ENCODE measurements at places on chromosomes 6 and 20.
A peak's percentile ranks its signal among the peaks of the same experiment; 100 is the strongest.

DNA sequence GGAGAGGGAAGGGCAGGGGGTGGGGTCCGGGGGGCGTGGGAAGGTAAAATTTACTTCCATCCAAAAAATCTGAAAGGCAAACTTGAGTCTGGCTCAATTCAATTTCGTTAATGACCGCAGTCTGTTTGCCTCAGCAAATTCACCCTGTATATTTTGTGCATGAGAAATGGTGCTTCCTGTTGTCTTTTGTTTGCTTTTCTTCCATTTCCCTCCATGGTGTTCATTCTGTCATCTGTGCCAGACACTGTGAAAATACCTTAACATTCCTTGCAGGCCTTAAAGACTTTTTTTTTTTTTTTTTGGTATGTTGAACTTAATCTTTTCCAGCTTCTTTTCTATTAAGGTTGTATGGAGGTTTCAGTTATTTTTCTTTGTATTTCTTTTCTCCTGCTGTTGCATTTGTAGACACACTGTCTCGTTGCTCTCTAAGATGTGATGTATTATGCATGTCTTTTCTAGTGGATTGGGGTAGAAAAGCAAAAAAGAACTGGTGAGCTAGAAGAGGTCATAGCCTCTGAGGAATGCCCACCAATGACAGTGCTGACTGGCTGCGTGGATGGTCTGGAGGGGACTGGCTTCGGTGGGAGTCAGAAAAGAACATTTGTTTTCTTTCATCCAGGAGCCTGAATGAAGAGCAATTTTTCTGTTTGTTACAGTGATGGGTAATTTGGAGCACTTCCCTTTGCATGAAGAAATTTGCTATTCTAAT is 585.0 kb upstream of the MAP3K7 start:
- no peak for DNase-seq

- DNase-seq, result no peak
These were observed 155.4 kb downstream of the RFPL4B start for GRCh38 chr6:112502351-112503090.

DNA sequence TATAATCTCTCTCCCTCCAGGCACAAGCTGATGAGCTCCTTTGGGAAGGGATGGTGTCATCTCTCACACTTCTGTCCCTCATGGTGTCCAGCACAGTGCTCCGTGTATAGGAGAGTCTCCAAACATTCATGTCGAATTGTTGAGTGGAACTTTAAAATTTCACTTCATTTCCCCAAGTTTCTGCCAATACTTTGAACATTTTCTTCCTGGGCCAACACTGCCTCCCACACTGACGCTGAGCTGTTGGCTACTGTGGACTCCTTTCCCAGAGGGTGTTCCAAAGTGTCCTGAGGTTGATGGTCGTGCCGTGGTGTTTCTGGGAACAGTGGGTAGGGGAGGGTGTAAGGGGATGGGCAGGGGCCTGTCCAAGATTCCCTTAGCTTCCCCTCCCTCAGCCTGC is 122.7 kb downstream of the TIAM2 start:
- DNase-seq, result no peak

- DNase-seq, result no peak
These were observed 300.7 kb downstream of the TENT5A start for GRCh38 chr6:81451787-81452186.

DNA sequence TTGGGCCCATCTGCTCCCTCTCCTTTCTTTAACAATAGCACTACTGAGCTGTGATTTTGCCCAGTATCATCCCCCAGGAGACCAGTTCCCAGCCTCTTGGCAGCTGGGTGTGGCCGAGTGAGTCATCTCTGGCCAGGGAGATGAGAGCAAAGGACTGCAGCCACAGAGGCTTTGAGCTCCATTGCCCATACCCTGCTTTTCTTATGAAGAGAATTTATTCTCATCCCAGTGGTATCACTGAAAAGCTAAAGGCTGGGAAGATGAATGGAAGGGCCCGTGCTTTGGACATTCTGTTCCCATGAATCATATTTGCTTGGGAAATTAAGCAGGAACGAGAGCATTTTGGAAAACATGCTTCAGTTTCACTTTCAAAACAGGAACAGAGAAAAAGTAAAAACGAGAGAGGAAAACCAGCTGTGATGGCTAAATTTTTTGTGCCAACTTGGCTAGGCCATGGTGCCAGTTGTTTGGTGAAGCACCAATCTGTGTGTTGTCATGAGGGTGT is 14.9 kb downstream of the CST3 start:
- DNase-seq, result no peak

- no peak for DNase-seq
These were observed 32.3 kb upstream of the XRN2 start for GRCh38 chr20:21270806-21271205.

GRCh38 chr6:99195986-99196655 is 153.4 kb downstream of the FAXC start:
- DNase-seq, result no peak

- DNase-seq, result no peak
These were observed 5.2 kb upstream of the SLCO4A1 start for GRCh38 chr20:62637110-62637509.

- DNase-seq, result no peak
These were observed 1.1 kb downstream of the ABRACL start for GRCh38 chr6:139029470-139030227.

- DNase-seq, result no peak
These were observed 30.5 kb downstream of the RPRD1B start for GRCh38 chr20:38063911-38064530.

DNA sequence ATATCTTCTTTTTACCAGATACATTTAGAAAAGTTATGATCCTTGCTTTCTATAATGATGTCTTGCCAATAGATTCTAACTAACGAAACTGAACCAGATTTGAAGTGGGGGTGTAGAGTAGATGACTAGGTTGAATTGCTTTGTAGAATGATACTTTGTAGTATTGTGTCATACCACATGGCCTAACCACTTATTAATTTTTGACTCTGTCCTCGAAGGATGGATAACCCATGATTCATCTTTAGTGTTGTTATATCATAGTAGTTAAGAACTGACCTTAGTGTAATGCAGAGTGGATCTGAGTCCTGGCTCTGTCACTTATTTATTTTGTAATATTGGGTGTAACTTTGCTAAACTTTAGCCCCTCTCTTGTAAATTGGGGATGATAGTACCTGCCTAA is 4.5 kb downstream of the PHF3 start:
- no peak for DNase-seq

GRCh38 chr6:127818149-127818548 is 82.7 kb downstream of the THEMIS start:
- no peak for DNase-seq

GRCh38 chr6:167290786-167291622 is at the start of gene UNC93A:
UNC93A (plus strand) TSS chr6:167291315; CDS start chr6:167291490, 175 bp downstream.
- DNase-seq, result no peak

DNA sequence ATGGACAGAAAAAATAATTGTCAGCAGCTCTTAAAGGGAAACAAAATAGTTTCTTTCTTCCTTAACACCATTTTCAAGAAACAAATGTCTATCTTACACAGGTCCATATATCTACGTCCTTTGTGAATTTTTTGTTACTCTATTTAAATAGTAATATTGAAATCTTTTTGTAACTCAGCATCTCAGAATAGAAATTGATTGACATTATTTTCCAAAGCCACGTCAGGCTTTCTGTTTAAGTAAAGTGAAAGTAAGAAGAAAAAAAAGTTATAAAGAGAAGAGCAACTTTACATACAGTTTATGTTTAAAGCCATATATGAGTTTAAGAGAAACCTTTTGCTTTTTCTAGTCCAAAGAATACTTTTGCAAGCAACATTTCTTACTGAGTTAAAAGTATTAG is 402.9 kb upstream of the SOX4 start:
- DNase-seq, result no peak

DNA sequence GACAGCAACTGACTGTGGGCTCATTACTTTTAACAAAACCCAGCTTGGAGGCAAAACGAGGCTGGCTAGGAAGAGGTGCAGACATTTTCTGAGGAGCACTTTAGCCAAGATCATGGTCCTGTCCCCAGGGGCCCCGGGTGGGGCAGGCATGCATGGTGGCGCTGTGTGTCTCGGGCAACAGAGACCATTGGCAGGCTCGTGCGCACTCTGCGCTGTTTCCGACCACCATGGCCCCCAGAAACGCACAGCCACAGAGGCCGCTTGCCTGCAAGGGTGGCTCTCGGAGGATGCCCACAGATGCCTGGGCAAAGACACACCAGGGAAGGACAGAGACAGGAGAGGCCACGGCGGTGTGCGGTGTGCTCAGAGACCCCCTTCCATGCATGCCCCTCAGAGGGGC is 6.7 kb downstream of the BHLHE23 start:
- no peak for DNase-seq

GRCh38 chr6:8059129-8059528 is 5.1 kb downstream of the BLOC1S5 start:
- DNase-seq, result no peak

DNA sequence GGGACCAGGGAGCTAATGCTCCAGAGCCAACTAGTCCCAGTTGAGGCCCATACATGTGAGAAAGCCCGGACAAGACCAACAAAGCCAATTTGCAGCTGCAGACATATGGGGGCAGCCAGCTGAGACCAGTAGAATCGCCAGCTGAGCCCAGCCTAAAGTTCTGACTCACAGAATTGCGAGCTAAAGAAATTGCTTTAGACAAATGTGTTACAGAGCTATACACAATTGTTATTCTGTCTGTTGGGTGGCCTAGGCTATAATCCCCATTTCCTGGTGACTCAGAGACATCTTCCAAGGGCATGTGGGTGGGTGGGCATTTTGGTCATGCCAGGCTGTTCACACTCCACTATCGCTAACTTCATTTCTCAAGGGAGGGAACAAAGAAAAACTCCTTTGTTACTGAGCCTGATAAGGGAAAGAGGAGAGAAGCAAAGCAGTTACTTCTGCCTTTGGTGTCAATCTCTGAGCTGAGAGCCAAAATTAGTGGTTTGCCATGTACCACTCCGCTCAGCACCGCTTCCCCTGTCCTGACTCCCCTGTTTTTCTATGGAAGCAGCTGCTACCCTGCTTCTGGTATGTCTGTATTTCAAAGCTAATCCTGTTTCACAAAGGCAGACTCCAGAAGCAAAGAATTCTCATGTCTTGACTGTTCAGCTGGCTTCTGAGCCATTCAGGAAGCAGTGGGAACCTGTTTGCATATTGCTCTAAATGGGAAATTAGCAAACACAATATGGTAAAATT is 26.1 kb downstream of the SCP2D1 start:
- no peak for DNase-seq

DNA sequence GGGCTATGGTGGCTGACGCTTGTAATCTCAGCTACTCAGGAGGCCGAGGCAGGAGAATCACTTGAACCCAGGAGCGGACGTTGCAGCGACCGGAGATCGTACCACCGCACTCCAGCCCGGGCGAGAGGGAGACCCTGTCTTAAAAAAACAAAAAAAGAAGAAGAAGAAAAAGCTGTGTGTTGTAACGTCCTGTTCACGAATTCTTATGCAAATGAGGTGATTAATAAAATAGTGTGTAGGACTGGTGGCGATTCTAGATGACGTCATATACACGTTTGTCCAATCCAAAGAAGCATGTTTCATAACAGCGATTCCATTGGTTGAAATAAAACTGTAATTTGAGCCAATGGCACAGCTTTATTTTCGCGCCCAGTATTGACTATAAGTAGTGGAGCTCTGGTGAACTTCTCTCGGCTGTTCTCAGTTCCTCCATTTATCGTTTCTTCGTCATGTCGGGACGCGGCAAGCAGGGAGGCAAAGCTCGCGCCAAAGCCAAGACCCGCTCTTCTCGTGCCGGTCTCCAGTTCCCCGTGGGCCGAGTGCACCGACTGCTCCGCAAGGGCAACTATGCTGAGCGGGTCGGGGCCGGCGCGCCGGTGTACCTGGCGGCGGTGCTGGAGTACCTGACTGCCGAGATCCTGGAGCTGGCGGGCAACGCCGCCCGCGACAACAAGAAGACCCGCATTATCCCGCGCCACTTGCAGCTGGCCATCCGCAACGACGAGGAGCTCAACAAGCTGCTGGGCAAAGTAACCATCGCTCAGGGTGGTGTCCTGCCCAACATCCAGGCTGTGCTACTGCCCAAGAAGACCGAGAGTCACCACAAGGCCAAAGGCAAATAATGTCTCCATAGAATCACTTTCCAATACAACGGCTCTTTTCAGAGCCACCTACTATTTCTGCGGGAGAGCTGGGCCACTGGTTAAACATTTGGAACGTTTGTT is 47.0 kb downstream of the OR2B2 start:
- DNase-seq, result peak; percentile 17

GRCh38 chr6:167699141-167699931 is 127.4 kb upstream of the AFDN start:
- DNase-seq, result no peak

GRCh38 chr6:139129284-139129683 is 5.6 kb upstream of the HECA start:
- DNase-seq, result no peak

GRCh38 chr6:47111685-47112084 is 69.6 kb upstream of the ADGRF1 start:
- DNase-seq, result no peak

DNA sequence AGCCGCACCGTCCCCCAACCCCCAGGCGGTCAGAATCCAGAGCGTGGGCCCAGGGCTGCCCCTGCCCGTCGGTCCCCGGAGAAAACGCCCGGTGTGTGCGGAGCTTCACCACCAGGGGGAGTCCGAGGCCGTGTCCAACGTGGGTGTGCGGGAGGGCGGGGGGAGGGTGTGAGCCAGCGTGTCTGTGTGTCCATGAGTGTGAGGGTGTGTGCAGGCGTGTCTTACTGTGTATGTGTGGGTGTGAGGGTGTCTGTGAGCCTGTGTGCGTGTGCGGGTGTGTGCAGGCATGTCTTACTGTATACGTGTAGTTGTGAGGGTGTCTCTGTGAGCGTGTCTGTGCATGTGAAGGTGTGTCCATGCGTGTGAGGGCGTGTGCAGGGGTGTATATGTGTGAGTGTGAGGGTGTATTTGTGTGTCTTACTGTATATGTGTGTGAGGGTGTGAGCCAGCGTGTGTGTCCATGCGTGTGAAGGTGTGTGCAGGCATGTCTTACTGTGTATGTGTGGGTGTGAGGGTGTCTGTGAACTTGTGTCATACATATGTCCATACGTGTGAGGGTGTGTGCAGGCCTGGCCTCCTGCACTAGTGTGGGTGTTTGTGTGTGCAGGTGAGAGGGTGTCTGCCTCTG is 24.6 kb upstream of the GATA5 start:
- peak; percentile 75 for DNase-seq

GRCh38 chr6:7016226-7016625 is 91.5 kb upstream of the RREB1 start:
- DNase-seq, result no peak

- no peak for DNase-seq
These were observed 618.6 kb downstream of the CBLN4 start for GRCh38 chr20:55386686-55387085.

GRCh38 chr20:34984756-34985261 is 29.1 kb downstream of the MYH7B start:
- no peak for DNase-seq

GRCh38 chr6:150290429-150290828 is 78.4 kb upstream of the IYD start:
- no peak for DNase-seq

DNA sequence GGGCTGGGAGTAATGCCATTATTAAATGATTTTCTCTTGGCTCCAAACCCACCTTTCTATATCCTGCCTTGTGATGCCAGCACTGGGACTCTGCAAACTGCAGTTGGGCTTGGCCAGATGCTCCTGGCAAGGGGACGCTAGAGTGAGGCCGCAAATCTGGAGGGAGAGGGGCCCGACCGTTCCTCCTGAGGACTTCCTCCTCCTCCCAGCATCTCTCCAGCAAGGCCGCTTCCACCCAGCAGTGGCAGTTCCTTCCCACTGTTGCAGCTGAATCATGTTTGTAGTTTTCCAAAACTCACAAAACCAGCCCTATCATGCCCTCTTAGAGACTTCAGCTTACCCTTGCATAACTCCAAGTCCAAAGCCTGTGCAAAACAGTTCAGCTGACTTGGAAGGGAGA is 244.4 kb downstream of the FOXA2 start:
- no peak for DNase-seq

Data from activated naive CD4-positive, alpha-beta T cell (primary cell).